ENCODE measurements at places on chromosomes 13 and 19. TPM values are rescaled to one million over a fixed set of nuclear protein-coding genes. Genes with fewer than 3 reads are reported as not detected.

ZNF556 gene
- not detected for total RNA-seq

ZNF563 gene
- 0.71 TPM for total RNA-seq

CASP14 gene
- not detected for total RNA-seq

PAN3 gene
- total RNA-seq: 9.2 TPM

PRKCG gene
- total RNA-seq: not detected

CEACAM7 gene
- total RNA-seq: not detected

Measured in myometrial cell (primary cell).